ENCODE measurements at places on chromosomes 2 and 18. TPM values are rescaled to one million over a fixed set of nuclear protein-coding genes. Genes with fewer than 3 reads are reported as not detected.

The CD302 gene
- polyA plus RNA-seq = 2.4 TPM

DNA sequence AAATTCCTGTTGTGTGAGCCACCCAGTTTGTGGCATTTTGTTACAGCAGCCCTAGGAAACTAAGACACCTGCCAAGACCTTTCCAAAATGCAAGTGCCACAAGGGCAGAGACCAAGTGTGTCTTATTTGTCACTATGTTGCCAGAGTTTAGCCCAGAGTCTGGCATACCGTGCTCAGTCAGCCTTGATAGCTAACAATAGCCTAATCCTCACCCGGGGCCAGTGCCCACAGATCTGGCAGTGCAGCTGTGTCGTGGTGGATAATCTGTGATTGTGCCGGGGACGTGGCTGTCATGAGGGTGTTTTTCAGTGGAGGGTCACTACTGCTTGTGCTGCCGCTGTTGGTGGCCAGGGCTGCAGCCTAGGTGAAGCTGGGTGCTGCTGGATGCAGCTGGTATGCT lies 53.5 kb downstream of the MEP1B start:
- H3K27me3 ChIP-seq = peaks cover 8% of the 10 kb centered on the region
- no peak overlapping the region for H3K4me3 ChIP-seq
- DNase-seq = no peak
- H3K27ac ChIP-seq = no peak overlapping the region
- no peaks in the 10 kb centered on the region for H3K36me3 ChIP-seq
- no peaks in the 10 kb centered on the region for H3K4me1 ChIP-seq

The GPR35 gene
- polyA plus RNA-seq = 1.6 TPM

The PHOSPHO2 gene
- 2.7 TPM for polyA plus RNA-seq

The UCN gene
- 0.66 TPM for polyA plus RNA-seq

DNA sequence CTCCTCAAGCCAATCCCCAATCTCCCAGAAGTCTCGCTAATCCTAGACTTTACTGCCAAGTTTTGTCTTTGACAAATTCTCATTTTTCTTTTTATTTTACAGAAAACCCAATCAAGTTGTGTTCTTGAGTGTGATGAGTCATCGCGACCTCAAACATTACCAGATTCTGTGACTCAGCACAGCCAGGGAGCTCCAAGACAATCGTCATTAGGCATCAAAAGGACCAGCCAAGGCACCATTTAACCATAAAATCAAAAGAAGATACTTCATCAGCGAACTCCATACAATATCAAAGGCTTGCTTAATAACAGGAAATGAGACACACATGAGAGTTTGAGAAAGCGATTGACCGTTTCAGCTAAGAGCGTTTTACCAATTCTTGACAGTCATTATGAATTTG lies 146.2 kb upstream of the AGAP1 start:
- H3K36me3 ChIP-seq = no peaks in the 10 kb centered on the region
- H3K27me3 ChIP-seq = peaks cover 7% of the 10 kb centered on the region
- no peak overlapping the region for H3K4me3 ChIP-seq
- no peak for DNase-seq

The SLC14A1 gene
- polyA plus RNA-seq = 3.8 TPM

- H3K27me3 ChIP-seq = peaks cover 27% of the 10 kb centered on the region
- H3K27ac ChIP-seq = peak overlapping the region; percentile 17
- peak overlapping the region; percentile 40 for H3K4me3 ChIP-seq
- peaks cover 8% of the 10 kb centered on the region for H3K4me1 ChIP-seq
Measured at GRCh38 chr2:241897231-241897916, 27.8 kb downstream of the RTP5 start.

The GPR148 gene
- not detected for polyA plus RNA-seq

GRCh38 chr2:95320986-95321767 lies 24.0 kb downstream of the KCNIP3 start:
- no peaks in the 10 kb centered on the region for H3K36me3 ChIP-seq
- no peak for DNase-seq
- H3K4me1 ChIP-seq = no peaks in the 10 kb centered on the region
- no peak overlapping the region for H3K27ac ChIP-seq
- H3K4me3 ChIP-seq = no peak overlapping the region
- no peaks in the 10 kb centered on the region for H3K27me3 ChIP-seq

GRCh38 chr2:206354129-206354528 lies 79.7 kb downstream of the ZDBF2 start:
- no peaks in the 10 kb centered on the region for H3K4me1 ChIP-seq
- H3K27me3 ChIP-seq = peaks cover 2% of the 10 kb centered on the region
- no peak overlapping the region for H3K4me3 ChIP-seq
- no peak overlapping the region for H3K27ac ChIP-seq
- no peak for DNase-seq

DNA sequence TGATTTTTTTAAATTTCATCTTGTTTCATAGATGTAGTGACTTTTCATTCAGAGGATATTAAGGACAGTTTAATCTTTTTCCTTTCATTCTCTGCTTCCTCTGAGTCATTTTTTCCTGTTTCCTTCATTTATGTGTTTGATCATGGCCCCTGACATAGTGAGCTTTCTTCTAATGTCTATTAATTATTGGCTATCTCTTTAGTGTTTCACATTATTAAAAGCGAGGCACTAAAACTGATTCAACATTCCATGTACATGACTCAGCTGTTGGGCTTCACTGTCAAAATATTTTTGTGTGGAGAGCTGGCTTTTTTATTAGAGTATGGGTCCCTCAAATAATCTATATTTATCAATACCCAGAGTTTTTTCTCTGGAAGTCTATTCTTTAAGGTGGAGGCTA lies 125.8 kb downstream of the THSD7B start:
- H3K27ac ChIP-seq = no peak overlapping the region
- no peaks in the 10 kb centered on the region for H3K36me3 ChIP-seq
- H3K27me3 ChIP-seq = no peaks in the 10 kb centered on the region

DNA sequence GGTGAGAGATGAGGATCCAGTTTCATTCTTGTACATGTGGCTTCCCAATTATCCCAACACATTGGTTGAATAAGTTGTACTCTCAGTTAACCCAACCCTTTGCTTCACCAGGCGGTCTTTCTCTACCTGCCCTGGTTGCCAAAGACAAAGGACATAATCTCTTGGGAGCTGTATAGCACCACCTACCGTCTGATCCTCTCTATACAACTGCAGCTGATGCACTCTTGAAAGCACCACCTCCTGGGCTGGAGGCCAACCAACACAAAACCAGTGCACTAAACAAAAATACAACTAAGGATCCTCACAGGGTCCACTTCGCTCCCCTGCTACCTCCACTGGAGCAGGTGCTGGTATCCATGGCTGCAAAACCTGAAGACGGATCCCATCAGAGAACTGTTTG lies 473.6 kb upstream of the NRXN1 start:
- H3K27me3 ChIP-seq = no peaks in the 10 kb centered on the region
- H3K4me1 ChIP-seq = no peaks in the 10 kb centered on the region
- no peak overlapping the region for H3K4me3 ChIP-seq
- DNase-seq = no peak
- no peaks in the 10 kb centered on the region for H3K36me3 ChIP-seq

- H3K4me1 ChIP-seq = no peaks in the 10 kb centered on the region
- no peaks in the 10 kb centered on the region for H3K36me3 ChIP-seq
- H3K27me3 ChIP-seq = peaks cover 11% of the 10 kb centered on the region
- no peak for DNase-seq
- H3K27ac ChIP-seq = no peak overlapping the region
Measured at GRCh38 chr2:119426396-119426675, 5.3 kb upstream of the TMEM37 start.

- peaks cover under 1% of the 10 kb centered on the region for H3K27me3 ChIP-seq
- H3K4me1 ChIP-seq = no peaks in the 10 kb centered on the region
- H3K4me3 ChIP-seq = no peak overlapping the region
- DNase-seq = no peak
- H3K36me3 ChIP-seq = peaks cover 9% of the 10 kb centered on the region
Measured at GRCh38 chr18:47996091-47996541, 65.7 kb upstream of the SMAD2 start.

GRCh38 chr2:152511981-152512380 lies 177.0 kb downstream of the FMNL2 start:
- no peak overlapping the region for H3K27ac ChIP-seq
- no peak overlapping the region for H3K4me3 ChIP-seq
- H3K27me3 ChIP-seq = no peaks in the 10 kb centered on the region
- H3K4me1 ChIP-seq = no peaks in the 10 kb centered on the region

GRCh38 chr18:48193521-48194492 lies 215.4 kb downstream of the ZBTB7C start:
- no peak overlapping the region for H3K4me3 ChIP-seq
- H3K27ac ChIP-seq = no peak overlapping the region
- no peaks in the 10 kb centered on the region for H3K4me1 ChIP-seq
- H3K27me3 ChIP-seq = peaks cover 2% of the 10 kb centered on the region
- no peak for DNase-seq

DNA sequence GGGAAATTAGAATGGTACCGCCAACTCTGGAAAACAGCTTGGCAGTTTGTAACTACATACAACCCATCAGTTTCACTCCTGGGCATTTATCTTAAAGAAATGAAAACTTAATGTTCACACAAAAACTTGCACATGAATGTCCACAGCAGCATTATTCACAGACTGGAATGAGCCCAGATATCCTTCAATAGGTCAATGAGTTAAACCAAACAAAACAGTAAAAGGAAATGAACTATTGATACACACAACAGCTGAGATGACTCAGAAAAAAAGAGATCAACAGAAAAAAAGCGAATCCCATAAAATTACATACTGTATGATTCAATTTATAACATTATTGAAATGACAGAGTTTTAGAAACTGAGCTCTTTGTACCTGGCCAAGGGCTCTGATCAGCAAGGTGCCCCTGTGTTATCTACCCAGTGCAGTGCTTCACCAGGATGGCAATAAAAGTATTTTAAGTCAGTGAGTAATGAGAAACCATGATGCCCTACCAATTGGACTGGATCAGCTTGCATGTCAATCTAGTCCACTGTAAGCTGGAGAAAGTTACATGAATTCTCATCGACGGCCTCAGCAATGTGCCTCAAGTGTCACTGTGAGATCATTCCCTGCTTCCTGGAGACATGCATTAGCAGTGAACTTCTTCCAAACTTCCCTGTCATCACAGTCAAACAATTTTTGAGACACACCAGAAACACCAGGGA lies 21.9 kb downstream of the TMEM237 start:
- no peak overlapping the region for H3K27ac ChIP-seq
- peaks cover 3% of the 10 kb centered on the region for H3K36me3 ChIP-seq
- DNase-seq = no peak
- no peak overlapping the region for H3K4me3 ChIP-seq
- H3K27me3 ChIP-seq = no peaks in the 10 kb centered on the region

The TMEM198 gene
- polyA plus RNA-seq = not detected

The ALS2 gene
- 7.3 TPM for polyA plus RNA-seq

The ALPI gene
- not detected for polyA plus RNA-seq

The PLGLB1 gene
- not detected for polyA plus RNA-seq

GRCh38 chr2:52658598-52658997 lies 1109.0 kb upstream of the CHAC2 start:
- no peak for DNase-seq
- no peak overlapping the region for H3K4me3 ChIP-seq
- no peaks in the 10 kb centered on the region for H3K36me3 ChIP-seq
- H3K4me1 ChIP-seq = no peaks in the 10 kb centered on the region

The CYS1 gene
- not detected for polyA plus RNA-seq

DNA sequence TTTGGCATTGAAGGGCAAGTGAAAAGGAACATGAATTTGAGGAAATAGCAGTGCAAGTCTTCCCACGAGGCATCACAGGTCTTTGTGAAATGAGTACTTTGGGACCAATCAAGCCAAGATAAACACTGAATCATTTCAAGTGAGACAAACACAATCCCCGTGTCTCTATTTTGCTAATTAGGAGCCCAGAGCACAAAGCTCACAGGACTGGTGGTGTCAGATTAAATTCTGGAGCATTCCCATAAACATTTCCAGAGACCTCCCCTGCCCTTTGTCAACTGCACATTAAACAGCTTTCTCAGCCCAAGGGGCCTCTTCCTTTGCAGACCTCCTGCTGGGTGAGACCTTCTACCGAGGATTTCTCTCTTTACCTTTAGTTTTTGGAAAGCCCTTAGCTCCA lies 50.7 kb downstream of the DAPL1 start:
- H3K4me3 ChIP-seq = no peak overlapping the region
- no peak for DNase-seq
- no peak overlapping the region for H3K27ac ChIP-seq
- H3K4me1 ChIP-seq = no peaks in the 10 kb centered on the region

The HAAO gene
- polyA plus RNA-seq = not detected

GRCh38 chr18:73739098-73739497 lies 408.5 kb downstream of the FBXO15 start:
- H3K27ac ChIP-seq = no peak overlapping the region
- H3K36me3 ChIP-seq = no peaks in the 10 kb centered on the region
- no peak overlapping the region for H3K4me3 ChIP-seq
- no peaks in the 10 kb centered on the region for H3K4me1 ChIP-seq

DNA sequence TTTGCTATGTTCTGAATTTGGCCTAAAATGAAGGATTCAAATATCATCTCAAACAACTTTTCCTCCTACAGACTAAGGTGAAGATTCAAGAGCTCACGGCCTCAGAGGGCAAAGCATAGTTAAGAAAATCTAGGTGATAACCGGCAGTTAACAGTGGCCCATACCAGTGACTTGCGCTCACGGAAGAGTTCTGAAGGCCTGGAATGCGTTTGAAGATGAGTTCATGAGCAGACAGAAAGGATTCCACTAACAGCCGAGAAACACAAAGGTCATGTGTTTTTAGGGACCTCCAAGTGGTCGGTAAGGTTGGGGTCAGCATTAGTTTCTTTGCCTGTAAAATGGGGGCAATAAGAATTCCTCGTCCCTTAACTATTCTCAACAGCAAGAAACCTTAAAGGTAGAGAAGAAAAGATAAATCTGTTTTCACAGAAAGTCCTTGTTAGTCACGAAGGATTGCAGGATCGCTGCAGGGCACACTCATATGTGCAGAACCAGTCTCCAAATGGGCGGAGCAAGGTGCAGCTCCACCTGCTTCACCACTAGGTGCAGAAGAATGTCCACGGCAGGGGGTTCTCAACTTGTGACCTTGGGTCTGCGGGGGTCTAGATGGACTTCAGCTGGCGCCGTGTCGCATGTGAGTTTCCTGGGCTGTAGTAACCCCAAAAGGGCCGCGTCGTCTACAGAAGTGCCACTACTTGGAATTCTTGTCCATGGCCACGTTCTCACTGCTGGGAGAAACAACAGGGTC lies 708 bp upstream of the RPIA start:
- peaks cover 3% of the 10 kb centered on the region for H3K27me3 ChIP-seq
- H3K4me1 ChIP-seq = peaks cover 45% of the 10 kb centered on the region
- H3K27ac ChIP-seq = peak overlapping the region; percentile 95
- peak overlapping the region; percentile 97 for H3K4me3 ChIP-seq
- no peak for DNase-seq
- H3K36me3 ChIP-seq = no peaks in the 10 kb centered on the region

DNA sequence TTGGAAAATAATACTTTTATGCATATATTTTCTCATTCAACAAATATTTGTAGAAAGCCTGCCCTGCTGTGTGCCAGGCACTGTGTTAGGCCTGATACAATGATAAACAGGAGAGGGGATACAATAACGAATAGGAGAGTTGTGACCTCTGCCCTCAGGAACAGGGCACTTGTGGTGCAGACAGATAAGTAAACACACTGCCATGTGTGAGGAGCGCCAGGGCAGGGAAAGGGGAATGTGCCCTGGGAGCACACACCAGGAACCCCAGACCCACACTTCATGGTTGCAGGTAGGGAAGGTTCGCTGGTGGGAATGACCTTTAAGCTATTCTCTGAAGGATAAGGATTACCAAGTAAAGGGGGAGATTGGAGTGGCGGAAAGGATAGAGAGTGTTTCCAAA lies 42.2 kb upstream of the DSC1 start:
- no peaks in the 10 kb centered on the region for H3K36me3 ChIP-seq
- H3K4me3 ChIP-seq = no peak overlapping the region
- H3K27ac ChIP-seq = no peak overlapping the region
- no peak for DNase-seq
- no peaks in the 10 kb centered on the region for H3K27me3 ChIP-seq
